Keratinocyte (primary cell): ENCODE measurements at places on chromosomes 12 and 14.

DNA sequence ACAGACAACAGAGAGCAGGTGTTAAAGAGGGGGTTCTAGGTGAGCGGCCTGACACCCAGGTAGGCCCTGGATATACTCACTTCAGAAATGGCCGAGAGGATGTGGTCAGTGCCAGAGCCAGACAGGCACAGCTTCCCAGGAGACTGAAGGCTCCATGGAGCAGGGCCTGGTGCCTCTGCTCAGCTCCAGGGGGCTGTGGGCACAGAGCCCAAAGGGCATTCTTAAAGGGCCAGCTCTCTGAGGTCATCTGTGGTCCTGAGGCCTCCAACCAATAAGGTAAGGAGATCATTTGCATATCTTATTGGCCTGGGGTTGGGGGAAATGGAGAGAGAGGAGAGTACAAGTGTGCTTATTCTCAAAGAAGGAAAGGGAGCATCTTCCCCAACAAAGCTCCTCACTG is 9.7 kb upstream of the PCK2 start:
- no peak for DNase-seq
- H3K36me3 ChIP-seq = no peaks in the 10 kb centered on the region
- peaks cover 5% of the 10 kb centered on the region for H3K4me1 ChIP-seq
- no peak overlapping the region for H3K27ac ChIP-seq
- H3K27me3 ChIP-seq = peaks cover 14% of the 10 kb centered on the region

DNA sequence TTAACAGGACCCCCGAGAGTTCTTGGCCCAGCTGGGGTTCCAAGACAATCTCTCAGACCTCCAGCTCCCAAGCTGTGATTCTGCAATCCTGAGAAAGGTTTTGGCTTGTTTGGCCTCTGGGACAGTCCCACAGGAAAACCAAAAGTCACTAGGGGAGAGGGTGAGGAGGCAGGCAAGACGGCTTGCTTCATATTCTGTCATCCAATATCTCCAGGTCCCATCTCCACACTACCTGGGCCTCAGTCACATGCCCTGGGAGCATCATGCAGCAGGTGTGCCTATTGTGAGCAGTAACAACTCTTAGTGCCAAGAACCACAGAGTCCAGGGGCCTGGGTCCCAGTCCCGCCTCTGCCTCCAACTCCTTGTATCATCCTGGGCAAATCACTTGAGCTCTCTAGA is 1.7 kb downstream of the KRT79 start:
- no peak for DNase-seq
- H3K4me3 ChIP-seq = no peak overlapping the region
- no peaks in the 10 kb centered on the region for H3K36me3 ChIP-seq
- H3K4me1 ChIP-seq = peaks cover 8% of the 10 kb centered on the region
- H3K27ac ChIP-seq = no peak overlapping the region

- no peak for DNase-seq
- no peaks in the 10 kb centered on the region for H3K36me3 ChIP-seq
- peaks cover 19% of the 10 kb centered on the region for H3K4me1 ChIP-seq
- peak overlapping the region; percentile 77 for H3K4me3 ChIP-seq
- H3K27me3 ChIP-seq = no peaks in the 10 kb centered on the region
- H3K27ac ChIP-seq = peak overlapping the region; percentile 76
These were observed 842 bp downstream of the OAS2 start for GRCh38 chr12:112979041-112979680.

DNA sequence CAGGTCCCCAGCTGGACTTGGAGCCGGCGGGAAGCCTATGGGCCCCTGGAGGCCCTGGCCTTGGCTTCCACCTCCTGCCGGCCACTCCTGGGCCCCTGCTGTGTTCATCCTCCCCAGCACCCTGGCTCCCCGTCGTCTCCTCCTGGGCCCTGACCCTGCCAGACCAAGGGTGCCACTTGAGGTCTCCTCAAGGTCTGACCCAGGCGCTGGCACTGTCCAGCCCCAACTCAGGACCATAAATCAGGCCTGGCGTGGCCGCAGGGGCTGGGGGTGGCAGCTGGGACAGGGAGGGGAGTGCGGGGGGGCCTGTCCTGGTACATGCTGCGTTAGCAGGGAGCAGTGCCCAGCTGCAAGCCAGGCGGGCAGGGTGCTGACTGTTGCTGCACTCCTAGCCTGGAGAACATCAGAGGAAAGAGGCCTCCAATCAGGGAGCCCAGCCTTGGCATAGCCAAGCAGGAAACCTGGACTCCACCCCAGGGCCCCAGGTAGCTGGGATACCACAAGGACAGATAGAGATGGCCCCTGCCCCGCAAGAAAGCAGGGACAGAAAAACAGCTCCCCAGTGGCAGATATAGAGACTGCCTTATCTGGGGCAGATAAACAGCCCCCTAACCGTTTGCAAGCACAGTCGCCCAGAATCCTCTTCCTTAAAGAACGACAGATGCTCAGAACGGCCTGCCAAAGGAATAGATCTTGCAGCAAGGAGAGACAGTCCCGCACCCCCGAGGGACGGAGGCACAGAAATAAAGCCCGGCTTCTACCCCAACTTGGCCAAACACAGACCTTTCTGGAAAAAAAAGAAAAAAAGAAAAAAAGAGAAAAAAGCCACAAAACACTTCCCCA is 6.5 kb upstream of the ATG101 start:
- no peaks in the 10 kb centered on the region for H3K36me3 ChIP-seq
- DNase-seq = no peak
- no peak overlapping the region for H3K27ac ChIP-seq
- no peaks in the 10 kb centered on the region for H3K4me1 ChIP-seq

DNA sequence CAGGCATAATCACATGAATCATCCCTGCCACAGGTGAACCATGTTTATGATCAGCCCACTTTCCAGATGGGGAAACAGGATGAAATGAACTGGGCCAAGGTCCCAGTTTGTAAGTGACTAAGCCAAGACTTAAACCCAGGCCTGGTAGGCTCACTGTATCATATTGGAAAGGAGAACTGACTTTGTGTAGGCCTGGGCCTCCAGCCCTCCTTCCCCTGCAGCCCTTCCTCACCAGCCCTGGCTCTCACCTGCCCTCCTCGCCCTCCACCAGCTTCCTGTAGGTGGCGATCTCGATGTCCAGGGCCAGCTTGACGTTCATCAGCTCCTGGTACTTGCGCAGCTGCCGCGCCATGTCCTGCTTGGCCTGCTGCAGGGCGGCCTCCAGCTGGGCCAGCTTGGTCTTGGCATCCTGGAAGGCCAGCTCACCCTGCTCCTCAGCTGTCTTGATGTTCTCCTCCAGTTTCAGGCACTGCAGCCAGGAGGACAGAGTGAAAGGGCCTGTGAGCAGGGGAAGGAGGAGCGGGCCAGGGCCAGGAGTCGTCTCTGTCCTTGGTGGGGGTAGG is 19.8 kb downstream of the KRT80 start:
- H3K27me3 ChIP-seq = no peaks in the 10 kb centered on the region
- H3K27ac ChIP-seq = no peak overlapping the region
- H3K4me3 ChIP-seq = no peak overlapping the region
- DNase-seq = no peak
- H3K36me3 ChIP-seq = no peaks in the 10 kb centered on the region

GRCh38 chr12:13114251-13115052 is 11.0 kb upstream of the GSG1 start:
- H3K4me3 ChIP-seq = no peak overlapping the region
- H3K27me3 ChIP-seq = no peaks in the 10 kb centered on the region
- no peaks in the 10 kb centered on the region for H3K36me3 ChIP-seq
- DNase-seq = no peak

DNA sequence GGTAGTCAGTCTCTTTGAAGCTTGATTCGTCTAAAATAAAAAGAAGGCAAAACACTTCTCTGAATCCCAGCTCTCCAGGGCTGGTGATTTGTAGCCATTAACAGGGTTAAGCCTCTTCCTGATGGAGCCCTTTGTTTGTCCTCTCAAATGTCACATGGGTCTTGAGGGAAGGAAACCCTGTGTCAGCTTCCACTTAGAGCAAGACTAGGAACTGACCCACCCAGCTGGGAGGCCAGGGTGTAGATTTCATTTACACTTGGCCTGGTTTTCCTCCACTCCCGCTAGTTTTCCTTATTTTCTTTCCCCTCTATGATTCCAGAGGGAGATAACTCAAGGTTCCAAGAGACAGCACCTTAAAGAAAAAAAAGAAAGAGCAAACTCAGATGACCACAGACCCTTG is 230.5 kb upstream of the EGLN3 start:
- no peaks in the 10 kb centered on the region for H3K36me3 ChIP-seq
- no peaks in the 10 kb centered on the region for H3K4me1 ChIP-seq
- H3K27ac ChIP-seq = no peak overlapping the region
- no peaks in the 10 kb centered on the region for H3K27me3 ChIP-seq

- H3K27ac ChIP-seq = no peak overlapping the region
- no peaks in the 10 kb centered on the region for H3K4me1 ChIP-seq
- H3K27me3 ChIP-seq = no peaks in the 10 kb centered on the region
- no peak for DNase-seq
These were observed 138.8 kb upstream of the RASSF8 start for GRCh38 chr12:25819691-25820090.

DNA sequence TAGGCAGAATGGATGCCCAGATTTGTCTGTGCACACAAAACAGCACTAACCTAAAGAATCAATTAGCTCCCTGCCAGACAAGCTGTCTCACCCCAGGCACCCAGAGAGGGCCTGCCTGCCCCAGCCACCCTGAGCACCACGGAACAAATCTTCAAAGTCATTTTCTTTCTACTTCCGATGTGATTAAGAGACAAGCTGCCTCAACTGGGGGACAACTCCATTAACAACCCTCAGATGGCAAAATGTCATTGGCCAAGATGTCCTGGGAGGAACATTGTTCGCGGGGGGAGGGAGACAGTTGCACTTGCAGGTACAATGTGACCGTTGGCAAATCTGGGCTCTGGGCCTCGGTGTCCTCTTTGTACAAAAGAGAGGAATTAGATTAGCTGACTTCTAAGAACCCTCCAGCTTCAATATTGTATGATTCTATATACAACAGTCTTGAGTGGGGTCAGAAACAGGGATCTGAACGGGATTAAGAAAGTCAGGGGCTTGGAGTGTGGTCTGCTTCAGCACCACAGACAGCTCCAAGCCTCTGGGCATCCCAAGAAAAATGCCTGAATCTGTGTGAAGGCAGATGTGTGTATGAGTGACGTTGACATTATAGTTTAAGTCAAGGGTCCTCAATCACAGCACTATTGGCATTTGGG is 42.8 kb upstream of the CMKLR1 start:
- H3K4me1 ChIP-seq = no peaks in the 10 kb centered on the region
- no peak for DNase-seq
- H3K27ac ChIP-seq = no peak overlapping the region
- no peaks in the 10 kb centered on the region for H3K36me3 ChIP-seq
- H3K27me3 ChIP-seq = no peaks in the 10 kb centered on the region
- H3K4me3 ChIP-seq = no peak overlapping the region

- H3K4me1 ChIP-seq = peaks cover 4% of the 10 kb centered on the region
- H3K27ac ChIP-seq = no peak overlapping the region
- no peak for DNase-seq
- no peaks in the 10 kb centered on the region for H3K27me3 ChIP-seq
- no peaks in the 10 kb centered on the region for H3K36me3 ChIP-seq
These were observed 310.4 kb downstream of the KCNC2 start for GRCh38 chr12:74899031-74899829.

DNA sequence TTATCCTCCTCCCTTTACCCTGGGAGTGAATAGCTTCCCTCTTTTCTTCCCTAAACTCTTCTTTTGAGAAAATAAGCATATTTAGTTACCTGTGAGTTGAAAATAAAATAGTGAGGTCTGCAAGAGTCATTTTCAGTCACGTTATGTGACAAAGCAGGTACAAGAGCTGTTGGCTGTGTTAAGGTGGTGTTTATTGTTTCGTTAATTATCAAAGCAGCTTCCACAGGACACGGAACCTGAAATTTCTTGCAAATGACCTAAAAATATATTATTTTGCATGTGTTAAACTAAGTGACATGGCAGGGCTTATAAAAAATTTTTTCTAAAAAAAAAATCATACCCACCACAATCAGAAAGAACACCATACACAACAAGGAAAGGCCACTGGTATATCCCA is 8.3 kb downstream of the SLC38A2 start:
- H3K36me3 ChIP-seq = peaks cover 68% of the 10 kb centered on the region
- peak overlapping the region; percentile 2 for H3K4me3 ChIP-seq
- DNase-seq = no peak
- H3K4me1 ChIP-seq = peaks cover 54% of the 10 kb centered on the region
- no peaks in the 10 kb centered on the region for H3K27me3 ChIP-seq

DNA sequence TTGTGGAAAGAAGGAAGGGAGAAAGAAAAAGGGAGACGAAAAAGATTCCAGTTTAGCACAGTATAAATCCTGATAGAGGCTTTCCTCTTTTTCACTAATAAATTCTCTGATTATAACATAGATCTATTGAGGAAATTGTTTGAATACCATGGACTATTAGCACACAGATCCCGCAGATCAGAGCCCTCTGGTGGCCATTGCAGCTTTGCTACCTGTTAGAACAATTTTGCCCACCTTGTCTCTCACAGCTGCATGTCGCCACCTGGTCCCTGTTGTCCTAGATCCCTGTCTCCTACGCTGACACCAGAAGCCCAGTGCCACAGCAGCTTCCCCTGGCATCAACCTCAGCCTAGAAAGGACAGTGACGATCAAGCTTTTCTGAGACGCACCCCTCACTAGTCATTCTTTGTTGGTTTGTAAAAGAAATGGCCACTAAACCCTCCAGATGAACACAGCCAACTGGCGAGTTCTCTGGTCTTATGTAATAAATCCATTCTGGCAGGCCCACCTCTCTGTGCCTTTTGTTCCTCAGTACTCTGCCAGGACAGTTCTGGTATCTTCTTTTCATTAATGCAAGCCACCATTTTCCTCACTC is 9.9 kb downstream of the GPHB5 start:
- H3K4me3 ChIP-seq = no peak overlapping the region
- no peak for DNase-seq
- no peaks in the 10 kb centered on the region for H3K4me1 ChIP-seq
- no peak overlapping the region for H3K27ac ChIP-seq

DNA sequence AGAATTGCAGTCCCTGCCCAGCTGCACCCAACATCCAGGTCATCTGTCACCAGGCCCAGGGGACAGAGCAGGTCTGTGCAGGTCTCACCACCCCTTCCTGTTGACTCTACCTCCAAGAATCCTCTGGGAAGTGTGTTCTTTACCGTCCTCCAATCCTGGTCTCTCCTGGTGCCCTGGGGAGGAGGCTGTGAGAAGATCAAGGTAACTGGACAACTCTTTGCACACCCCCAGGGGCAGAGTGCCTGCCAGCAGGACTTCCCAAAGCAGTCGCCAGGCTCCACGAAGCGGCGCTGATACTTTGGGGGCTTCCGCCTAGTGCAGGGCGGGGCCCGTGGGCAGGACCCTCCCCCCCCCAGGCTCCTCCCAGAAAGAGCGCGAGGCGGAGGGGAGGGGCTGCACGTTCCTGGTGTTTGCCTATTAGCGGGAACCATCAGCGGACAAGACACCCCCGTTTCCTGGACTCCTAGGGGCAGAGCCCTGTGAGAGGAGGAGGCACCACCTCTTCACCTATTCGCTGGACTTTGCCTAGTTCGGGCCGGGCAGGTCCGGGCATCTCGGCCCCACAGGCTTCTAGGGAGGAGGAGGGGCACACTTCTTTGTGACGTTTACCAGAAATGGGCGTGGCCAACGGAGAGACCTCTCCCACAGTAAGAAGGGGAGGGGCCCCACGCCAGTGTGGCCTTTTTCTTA is 918.0 kb downstream of the AACS start:
- no peak for DNase-seq
- H3K27me3 ChIP-seq = no peaks in the 10 kb centered on the region
- no peak overlapping the region for H3K27ac ChIP-seq
- H3K4me3 ChIP-seq = peak overlapping the region; percentile 8

GRCh38 chr12:82359115-82359478 is 768 bp downstream of the METTL25 start:
- peaks cover 9% of the 10 kb centered on the region for H3K4me1 ChIP-seq
- peaks cover 5% of the 10 kb centered on the region for H3K36me3 ChIP-seq
- no peak for DNase-seq
- peak overlapping the region; percentile 37 for H3K27ac ChIP-seq
